Stimulated activated CD8-positive, alpha-beta memory T cell treated with anti-CD3 and anti-CD28 coated beads, Interleukin-4, amount 100 ng/mL, for 1 hour (primary cell): ENCODE measurements at places on chromosomes 1 and 21.

- no peak for DNase-seq
These were observed 908 bp downstream of the KRTAP19-1 start for GRCh38 chr21:30479259-30479658.

- DNase-seq = no peak
These were observed 14.6 kb upstream of the SYNJ1 start for GRCh38 chr21:32742396-32742795.

DNA sequence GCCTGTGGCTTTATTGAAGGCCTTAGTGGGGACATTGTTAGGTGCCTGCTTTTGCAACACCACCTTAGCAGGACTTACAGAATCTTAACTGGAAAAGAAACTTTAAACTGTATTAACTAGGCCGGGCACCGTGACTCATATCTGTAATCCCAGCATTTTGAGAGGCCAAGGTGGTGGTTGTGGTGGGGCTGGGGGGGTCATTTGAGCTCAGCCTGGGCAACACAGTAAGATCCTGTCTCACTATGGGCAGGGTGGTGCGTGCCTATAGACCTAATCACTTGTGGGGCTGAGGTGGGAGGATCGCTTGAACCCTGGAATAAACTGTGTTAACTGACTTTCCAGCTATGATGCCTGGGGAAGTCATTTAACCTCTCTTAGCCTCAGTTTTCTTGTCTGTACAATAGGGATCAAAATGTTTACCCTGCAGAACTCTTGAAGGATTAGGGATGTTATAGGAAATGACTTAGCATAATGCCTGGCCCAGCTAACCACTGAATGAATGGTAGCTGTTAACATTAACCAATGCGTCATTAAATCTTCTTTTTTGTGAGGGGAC lies 39.5 kb downstream of the IER5 start:
- DNase-seq = no peak

DNA sequence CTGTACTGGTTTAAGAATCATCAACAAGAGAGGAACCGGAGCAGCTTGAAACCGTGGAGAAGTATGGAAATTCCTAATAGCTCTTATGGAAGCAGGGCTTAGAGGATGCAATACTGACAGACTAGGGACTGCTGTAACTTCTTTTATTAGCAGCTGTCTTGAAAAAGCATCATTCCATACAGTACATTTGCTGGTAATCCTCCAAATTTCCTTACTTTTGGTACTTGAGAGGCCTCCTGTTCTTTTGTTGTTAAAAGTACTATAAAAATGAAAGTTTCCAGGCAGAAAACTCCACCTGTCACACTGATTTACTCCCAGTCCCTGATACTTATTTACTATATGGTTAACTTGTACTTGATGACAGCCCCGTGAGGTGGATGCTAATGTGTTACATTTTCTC lies 7.7 kb downstream of the OMA1 start:
- DNase-seq = no peak
